Activated T-cell treated with anti-CD3 and anti-CD28 coated beads, Interleukin-2, amount 50 U/mL, for 48 hours (primary cell): ENCODE measurements at places on chromosomes 3 and 15.

- no peak for DNase-seq
Observed at GRCh38 chr3:188211476-188211875, 57.5 kb downstream of the LPP start.

DNA sequence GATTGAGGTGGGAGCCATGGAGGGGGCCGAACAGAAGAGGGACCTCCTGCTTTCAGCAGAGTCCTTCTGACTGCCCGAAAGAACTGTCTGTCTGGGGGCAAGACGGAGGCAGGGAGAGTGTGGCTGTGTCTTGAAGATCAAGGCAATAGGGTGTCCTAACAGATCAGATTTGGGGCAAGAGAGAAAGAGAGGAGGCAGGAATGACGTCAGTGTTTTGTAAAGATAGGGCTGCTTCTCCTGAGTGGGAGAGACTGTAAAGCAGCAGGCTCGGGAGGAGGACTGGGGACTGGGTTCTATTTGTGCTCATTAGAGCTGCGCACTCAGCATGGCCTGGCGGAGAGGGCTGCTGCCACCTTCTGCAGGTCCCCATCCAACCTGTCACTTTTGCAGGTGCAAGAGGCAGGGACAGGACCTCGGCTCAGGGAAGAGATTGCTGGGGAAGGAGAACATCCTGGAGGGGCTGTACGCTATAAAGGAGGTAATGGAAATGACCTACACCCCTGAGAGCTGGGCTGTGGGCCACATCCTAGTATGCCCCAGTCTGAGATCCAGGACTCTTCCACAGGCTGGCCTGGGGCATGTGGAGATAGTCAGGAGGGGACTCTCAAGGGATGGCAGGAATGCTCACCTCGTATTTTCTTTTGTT is 29.0 kb upstream of the FGD5 start:
- no peak for DNase-seq

DNA sequence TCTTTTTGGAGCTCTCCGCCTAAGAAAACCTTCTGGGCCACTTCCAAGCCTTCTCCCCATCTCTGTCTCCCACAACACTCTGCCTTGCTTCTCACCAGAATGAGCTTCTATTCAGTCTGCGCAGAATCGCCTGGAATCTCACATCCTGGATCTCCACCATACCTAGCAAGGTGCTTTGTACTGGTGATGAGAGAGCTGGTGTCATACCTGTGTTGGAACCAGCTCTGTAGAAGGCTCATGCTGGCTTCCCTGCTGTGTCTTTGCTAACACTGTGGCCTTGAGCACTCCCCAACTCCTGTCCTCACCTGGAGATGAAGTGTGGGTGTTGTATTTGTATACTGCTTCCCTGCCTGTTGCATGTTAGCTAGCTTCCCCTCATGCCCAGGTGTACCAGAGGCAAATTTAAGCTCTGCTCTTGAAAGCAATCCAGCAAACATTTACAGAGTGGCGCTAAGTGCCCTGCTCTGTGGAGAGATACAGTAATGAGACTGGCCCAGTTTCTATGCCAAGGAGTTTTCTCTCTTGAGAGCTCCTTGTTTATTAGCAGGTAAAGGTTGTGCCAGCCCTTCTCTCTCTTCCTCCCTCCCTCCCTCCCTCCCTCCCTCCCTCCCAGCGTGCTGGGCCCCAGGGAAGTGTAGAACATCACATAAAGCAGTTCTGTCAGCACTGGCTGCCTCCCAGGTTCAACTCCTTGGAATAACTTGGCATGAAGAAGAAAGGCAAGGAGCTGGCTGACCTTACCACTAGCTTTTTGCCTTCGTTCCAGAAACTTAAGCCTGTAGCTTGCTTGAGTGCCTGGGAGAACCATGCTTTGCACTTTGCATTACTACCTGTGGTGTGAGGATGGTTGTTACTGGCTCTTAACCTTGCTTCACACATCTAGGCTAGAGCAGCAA is 54.9 kb downstream of the TRIM71 start:
- DNase-seq, result no peak

DNA sequence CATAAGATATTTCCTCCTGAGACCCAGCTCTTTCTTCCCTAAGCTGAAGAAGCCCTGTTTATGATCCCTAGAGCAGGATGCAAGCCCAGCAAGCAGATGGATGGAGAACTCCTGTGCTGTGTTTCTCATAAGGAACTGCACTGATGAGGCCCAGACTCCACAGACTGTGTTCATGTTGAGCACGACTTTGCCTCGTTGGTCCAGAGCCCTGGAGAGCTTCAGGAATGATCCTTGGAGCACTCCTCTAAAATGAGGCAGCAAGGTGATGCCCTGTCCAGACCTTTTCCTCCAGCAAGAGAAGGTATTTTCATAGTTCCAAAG is 83.8 kb downstream of the MYLK start:
- no peak for DNase-seq

DNA sequence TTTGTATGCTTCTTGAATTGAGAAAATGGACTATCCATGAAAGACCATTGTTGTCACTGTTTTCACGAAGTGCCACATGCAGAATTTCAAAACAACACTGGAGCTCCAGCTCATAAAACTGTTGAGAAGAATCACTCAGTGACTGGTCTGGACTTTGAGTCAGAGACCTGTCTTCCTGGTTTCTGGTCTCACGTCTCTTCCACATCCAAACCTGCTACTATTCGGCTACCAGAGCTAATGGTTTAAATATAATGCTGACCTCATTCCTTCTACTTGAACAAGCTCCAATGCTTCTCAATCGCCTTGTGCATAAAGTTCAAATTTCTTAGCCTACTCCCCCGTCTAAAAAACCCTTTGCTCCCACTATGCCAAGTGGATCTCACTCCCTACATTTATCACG is 227.9 kb upstream of the NR2F2 start:
- DNase-seq, result no peak

DNA sequence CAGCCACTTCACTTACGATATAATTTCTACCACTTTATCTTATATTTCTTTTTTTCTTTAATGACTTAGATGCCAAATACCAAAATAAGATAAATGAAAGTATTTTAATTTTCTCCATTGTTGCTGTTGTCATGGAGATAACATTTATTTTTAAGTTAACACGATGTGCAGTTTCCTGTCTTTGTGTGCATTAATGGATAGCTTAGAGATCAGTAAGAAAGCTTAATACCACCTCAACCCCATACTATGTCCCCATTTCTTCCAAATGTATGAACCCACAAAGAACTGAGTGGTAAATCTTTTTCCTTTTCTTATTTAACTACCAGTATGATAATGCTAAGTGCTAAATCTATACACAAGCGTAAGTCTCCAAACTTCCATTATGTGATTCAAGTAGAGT is 17.1 kb downstream of the PCNP start:
- no peak for DNase-seq
